Glomerular endothelial cell (primary cell): ENCODE measurements at places on chromosomes 12 and 14. TPM values are rescaled to one million over a fixed set of nuclear protein-coding genes. Genes with fewer than 3 reads are reported as not detected.

CCDC88C gene
- 32.8 and 40.6 TPM in 2 replicates for total RNA-seq

GALNT8 gene
- 0.35 and 0.53 TPM in 2 replicates for total RNA-seq

RHOJ gene
- 57.3 and 103 TPM in 2 replicates for total RNA-seq

ZC2HC1C gene
- 0.93 and 1.5 TPM in 2 replicates for total RNA-seq

GUCY2C gene
- not detected in 2 replicates for total RNA-seq

OTX2 gene
- not detected in 2 replicates for total RNA-seq

BICDL1 gene
- 0.70 TPM in 1 of 2 replicates, not detected in the other for total RNA-seq

GALNT6 gene
- total RNA-seq: 75.1 and 102 TPM in 2 replicates

ZNF219 gene
- 20.9 and 39.1 TPM in 2 replicates for total RNA-seq

FAM186B gene
- total RNA-seq: 0.05 and 0.12 TPM in 2 replicates

NKX2-8 gene
- not detected in 2 replicates for total RNA-seq
